CD4-positive, alpha-beta T cell treated with Interleukin-17A for 1 hour (primary cell): ENCODE measurements at places on chromosomes 6 and 20.
A peak's percentile ranks its signal among the peaks of the same experiment; 100 is the strongest.

DNA sequence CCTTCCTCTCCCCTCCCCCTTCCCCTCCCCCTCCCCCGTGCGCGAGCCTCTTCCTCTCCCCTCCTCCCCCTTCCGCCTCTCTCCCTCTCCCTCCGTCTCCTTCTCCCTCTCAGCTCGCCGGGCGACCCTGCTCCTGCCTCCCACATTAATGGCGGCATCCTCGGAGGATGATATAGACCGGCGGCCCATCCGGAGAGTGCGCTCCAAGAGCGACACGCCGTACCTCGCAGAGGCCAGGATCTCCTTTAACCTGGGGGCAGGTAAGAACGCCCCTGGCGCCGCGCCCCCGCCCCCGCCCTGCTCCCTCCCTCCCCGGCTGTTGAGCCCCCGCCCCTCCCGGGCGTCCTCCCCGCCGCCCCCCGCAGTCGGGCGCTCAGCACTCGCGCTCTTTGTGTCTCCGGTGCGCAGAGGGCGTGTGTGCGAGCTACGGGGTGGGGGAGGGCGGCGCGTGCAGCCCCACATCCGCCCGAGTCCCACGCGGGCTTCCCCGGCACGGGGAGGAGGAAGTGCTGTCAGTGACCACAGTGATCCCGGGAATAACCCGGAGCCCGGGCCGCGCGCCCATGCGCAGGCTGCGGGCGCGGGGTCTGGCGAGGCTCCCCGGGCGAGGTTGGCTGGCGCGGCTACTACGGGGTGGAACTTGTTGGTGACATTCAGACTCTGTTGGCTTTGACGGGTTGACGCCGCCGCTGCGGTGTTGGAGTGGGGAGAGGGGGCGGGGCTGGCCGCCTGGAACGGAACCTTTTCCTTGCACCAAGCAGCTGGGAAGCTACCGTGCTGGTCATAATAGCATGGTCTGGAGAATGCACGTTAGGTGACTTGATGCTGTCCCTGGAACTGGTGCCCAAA lies 33.2 kb downstream of the PHACTR1 start:
- no peak for DNase-seq

DNA sequence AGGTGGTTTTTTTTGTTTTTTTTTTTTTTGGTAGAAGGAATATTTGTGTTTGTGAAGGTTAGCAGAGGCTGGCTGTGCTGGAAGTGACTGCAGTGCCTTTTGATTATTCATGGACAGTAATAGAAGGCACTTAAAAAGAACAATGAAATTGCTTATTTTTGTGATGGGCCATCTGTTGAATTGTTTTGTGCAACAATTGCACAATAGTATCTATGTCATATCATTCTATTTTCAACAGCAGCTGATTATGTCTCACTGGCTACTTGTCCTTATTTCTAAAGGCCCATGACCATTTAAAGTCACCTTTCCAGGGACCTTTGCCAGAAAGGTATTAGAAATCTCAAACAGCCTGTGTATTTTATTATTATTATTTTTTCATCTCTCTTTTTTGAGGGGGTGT lies 70.6 kb downstream of the AFG1L start:
- no peak for DNase-seq

DNA sequence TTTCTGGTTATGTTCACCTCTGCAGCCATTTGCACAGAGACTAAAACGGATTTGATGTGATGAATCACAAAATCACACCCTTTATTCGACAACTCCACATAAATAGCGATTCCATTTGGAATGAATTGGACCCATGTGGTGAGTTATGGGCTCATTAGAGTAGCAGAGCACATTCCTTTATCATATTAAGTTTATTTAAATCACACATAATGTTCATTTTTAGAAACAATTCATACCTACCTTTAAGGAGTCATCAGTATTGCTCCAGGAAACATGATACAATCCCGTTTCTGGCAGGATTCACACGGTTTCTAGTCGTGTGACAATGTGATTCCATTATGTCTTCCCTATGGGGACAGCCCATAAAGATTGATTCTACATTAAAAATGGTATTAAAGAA lies 303.5 kb downstream of the CDH4 start:
- no peak for DNase-seq

DNA sequence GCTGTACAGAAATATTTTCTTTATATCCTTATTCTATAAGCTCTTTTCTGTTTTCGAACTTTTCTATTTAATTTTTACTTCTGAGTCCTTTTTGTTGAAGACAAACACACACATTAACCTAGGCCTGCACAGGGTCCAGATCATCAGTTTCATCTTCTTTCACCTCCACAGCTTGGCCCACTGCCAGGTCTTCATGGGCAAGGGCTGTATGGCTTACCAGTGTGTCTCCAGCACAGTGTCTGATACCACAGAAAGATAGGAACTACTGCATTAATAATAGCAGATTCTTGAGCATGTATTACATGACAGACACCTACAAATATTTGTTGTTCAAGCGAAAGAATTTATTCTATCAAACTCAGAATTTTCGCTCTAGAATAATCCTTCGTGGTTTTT lies 24.4 kb downstream of the QKI start:
- peak; percentile 53 for DNase-seq

DNA sequence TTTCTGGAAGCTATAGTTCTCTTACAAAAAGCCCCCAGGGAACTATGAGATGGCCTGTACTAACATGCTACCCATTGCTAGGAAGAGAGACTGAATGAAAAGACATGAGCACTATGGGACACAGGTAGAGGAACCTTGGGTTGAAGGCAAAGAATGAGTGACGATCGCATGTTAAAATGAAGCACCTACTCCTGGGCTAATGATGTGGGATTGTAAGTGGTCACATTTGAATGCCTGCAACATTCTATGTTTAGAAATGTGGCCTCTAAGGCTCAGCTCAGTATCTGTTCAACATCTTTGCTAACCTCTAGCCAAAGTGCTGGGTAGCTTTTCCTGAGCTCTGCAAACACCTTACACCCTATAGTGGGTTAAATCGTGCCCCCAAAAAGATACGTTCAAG lies 5.2 kb upstream of the ZC3H12D start:
- DNase-seq, result no peak

DNA sequence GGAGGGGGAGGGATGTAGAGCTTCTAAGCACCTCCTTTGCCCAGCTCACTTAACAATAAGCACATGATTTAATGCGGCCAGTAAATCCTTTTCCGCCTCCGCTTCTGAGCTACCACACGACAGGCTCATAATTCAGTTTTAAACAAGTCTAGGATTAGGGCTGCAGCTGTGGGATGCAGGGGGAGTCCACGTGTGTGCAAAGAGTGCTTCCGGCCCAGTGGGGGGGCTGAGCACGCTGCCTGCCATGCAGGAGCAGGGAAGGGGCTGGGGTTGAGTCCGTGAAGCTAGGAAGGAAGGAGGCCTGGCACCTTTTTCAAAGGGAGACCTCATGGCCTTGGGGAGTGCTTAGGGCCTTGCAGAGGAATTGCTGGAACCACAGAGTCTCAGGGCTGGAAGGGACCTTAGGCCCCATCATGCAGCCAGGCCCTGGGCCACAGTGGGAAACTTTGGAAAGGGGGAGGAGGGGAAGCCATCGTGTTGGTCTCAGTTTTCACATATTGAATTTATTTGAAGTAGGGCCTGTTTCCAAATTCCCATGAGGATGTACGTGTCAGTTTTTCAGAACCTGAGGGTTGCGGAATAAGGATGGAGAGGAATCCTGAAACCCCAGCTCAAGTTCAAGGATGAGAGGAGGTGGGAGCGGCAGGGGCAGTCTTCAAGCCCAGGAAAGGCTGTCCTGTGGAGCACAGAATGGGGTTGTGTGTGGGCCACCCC lies 96.1 kb downstream of the VEGFA start:
- DNase-seq, result no peak
